Lung (tissue), 17 donors: ENCODE measurements at places on chromosomes 16 and 17.

GRCh38 chr17:17191346-17191792, 14.8 kb downstream of the PLD6 start:
- DNase-seq: no peak

DNA sequence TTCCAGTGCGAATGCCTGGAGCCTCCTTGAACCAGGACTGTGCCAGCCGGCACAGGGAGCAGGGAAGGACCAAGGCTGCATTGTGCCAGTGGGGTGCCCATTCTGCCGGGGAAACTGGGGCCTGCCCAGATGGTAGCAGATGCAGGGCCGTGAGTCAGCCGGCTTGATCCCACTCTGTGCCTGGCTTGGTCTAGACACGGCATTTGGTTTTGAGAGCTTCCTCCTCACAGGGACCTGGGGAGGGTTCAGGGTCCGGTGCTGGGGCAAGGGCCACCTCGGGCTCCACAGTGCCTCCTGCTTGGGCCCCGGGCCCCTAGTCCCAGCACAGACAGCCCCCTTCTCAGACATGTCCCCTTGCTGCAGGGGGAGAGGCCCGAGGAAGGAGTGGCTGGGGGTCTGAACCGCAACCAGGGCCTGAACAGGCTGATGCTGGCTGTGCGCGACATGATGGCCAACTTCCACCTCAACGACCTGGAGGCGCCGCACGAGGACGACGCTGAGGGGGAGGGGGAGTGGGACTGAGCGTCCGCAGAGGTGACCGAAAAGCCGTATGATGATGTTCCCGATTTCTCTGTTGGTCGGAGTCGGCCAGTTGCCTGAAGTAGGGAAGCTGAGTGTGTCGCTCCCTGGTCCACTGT, 7.8 kb upstream of the MC1R start:
- DNase-seq: no peak

GRCh38 chr17:32777436-32777835, 99.5 kb downstream of the MYO1D start:
- no peak for DNase-seq

DNA sequence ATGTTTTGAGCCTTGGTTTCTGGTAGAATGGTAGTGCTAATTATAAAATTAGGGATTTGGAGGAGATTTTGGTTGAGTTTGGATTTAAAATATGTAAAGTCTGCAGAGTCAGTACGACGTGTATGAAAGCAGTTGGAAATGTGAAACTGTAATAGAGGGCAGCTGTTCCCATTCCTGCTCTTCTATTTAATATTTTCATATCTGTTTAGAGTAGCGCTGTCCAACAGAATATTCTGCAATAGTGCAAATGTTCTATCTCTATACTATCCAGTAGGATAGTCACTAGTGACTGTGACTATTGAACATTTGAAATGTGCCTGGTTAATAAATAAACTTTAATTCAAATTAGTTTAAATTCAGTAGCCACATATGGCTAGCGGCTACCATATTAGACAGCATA, 443.4 kb upstream of the SOX9 start:
- DNase-seq: peak; percentile 78

- peak; percentile 33 for DNase-seq
Observed at GRCh38 chr16:77553130-77553529, 118.3 kb upstream of the ADAMTS18 start.

- no peak for DNase-seq
Observed at GRCh38 chr17:81348097-81349055, 46.9 kb upstream of the BAHCC1 start.

- DNase-seq: no peak
Observed at GRCh38 chr16:580946-581498, 8.8 kb upstream of the RAB40C start.

DNA sequence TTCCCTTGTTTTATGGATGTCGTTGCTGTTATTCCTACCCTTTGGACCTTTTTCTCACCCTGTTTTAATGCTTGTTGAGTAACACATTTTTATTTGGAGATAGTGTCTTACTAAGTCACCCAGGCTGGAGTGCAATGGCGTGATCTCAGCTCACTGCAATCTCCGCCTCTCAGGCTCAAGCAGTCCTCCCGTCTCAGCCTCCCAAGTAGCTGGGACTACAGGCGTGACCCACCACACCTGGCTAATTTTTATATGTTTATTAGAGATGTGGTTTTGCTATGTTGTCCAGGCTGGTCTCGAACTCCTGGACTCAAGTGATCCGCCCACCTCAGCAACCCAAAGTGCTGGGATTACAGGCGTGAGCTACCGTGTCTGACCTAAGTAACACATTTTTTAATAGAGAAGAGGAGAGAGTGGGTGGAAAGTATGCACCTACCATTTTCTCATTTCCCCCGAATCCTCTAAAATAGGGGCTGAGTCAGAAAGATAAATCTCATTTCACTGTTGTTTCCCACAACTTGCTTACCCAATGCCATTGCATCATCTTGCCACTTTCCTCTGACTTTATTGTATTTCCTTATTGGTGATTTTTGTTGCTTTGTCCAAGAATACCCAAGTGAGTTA, 7.0 kb downstream of the DHX40 start:
- DNase-seq: no peak

DNA sequence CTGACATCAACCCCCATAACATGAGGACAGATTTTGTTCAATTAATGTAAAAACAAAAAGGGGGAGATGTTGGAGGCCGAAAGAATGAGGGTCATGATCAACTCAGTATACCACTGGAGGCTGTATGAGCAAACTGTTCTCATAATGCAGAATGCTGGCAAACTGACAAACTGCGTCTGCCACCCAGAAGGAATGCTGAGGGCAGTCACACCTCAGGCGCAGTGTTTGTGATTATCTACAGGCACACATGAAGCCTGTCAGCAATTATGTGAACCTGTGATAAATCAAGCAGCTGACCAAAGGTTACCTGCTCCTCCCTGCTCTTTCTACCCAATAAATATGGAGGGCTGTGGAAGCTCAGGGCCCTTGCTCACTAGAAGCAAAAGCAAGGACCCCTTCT, 27.3 kb downstream of the CD300LG start:
- no peak for DNase-seq

DNA sequence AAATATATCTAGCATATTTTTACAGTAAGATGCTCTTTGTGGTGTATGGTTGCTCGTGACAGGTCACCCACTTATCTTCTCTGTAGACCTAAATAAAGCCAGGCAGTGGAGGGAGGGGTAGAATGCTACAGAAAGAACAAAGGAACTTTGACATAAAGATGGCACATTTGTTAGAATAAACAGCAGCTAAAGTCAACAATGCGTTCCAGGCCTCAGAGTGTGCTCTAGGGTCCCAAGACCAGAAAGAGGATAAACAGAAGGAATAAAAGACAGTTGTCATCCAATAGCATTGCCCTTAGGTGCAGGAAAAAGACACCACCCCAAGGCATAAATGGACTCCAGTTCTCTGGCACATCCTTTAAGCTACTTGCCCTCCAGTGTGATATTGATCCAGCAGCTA, 523.0 kb upstream of the CDH11 start:
- no peak for DNase-seq

- DNase-seq: no peak
Observed at GRCh38 chr17:31321966-31322365, 544 bp upstream of the EVI2A start.
